ENCODE measurements at places on chromosomes 1 and 21.

GRCh38 chr1:106780806-106781569 lies 275.5 kb upstream of the PRMT6 start:
- DNase-seq: no peak

DNA sequence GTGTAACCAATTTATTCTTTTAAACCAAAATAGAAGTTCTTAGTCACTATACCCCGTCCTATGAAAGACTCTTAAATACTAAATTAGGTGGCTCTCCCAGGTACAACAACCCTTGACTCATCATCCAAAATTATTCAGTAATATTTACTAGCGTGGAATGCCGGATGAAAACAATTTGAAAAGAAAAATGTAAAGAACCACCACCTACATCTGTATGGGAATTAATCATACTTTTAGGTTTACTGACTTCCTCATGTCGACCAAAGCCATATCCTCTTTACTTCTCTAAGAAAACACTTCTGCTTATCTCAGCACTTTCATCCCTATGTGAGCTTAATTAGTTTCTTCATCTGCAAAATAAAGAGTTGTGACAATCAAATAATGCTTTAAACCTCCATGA lies 139.6 kb downstream of the AKT3 start:
- no peak for DNase-seq

- DNase-seq: no peak
These were observed 9.6 kb upstream of the RSBN1 start for GRCh38 chr1:113821916-113822315.

- no peak for DNase-seq
These were observed 51.7 kb upstream of the BARHL2 start for GRCh38 chr1:90768826-90769225.

DNA sequence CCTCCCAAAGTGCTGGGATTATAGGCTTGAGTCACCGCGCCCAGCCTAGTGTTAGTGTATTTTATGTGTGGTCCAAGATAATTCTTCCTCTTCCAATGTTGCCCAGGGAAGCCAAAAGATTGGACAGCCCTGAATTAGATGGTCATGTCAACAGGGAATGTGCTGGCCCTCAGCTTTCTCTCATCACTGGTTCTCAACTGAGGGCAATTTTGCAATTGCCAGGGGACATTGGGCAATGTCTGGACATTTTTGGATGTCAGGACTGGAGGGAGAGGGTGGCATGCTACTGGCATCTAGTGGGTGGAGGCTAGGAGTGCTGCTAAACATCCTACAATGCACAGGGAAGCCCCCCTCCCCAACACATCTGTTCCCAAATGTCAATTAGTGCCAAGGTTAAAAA lies 95.0 kb downstream of the LAMC2 start:
- DNase-seq: peak; percentile 95

- no peak for DNase-seq
These were observed 7.6 kb upstream of the OTUD7B start for GRCh38 chr1:150018165-150018564.

DNA sequence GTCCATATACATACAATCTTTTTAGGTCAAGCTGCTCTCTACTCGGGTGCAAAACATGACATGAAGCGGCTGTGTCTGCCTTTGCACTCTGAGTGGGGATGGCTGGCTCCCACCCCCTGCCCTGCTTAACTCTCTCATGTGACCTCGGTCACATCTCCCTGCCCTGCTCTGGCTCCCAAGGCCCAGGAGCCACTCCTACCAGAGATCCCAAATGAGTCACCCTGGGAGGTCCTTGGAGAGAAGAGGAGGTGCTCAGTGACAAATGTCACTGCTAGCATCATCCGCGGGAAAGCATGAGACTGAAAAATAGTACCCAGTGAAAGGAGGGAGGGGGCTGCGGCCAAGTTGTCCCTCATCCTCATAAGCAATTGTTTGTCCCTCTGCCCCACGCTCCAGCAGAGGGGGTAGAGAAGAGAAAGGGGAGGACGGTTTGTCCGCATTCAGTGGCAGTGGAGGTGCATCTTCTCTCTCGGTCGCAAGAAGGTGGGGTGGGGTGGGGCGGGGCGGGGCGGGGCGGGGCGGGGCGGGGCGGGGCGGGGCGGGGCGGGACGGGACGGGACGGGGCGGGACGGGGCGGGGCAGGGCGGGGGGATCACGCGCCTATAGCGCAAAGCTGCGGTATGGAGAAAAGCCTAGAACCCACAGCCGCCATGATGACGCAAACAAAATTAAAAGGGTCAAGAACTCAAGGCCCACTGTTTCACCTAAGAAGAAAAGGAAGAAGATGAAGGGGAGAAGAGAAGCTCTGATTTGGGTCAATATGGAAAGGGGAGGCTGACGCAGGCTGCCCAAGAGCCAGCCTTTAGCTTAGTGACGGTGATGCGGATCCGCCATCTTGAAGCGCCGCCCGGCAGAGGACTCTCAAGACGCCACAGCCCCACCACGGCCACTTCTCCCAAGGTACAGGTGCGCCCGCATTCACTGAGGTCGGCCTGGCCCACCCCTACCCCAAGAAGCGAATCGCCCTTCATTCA lies 66.2 kb downstream of the CD46 start:
- DNase-seq: no peak

DNA sequence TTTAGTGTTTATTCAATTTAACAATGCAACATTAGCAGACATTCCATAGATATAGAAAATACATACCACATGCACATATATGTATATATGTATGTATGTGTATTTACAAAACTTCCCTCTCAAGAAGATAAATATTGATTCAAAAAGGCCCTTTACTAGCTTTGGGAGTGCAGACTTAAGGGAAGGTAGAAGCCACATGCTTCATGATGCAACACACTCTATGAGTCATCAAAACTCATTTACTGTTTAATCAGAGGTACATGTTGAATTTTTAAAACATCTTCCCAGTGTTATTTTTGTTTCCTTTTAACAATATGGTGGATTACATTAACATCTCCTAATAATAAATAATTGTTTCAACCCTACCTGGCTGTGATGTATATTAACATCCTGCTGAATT lies 61.4 kb upstream of the KIRREL1 start:
- peak; percentile 53 for DNase-seq

- DNase-seq: peak; percentile 66
These were observed 141.7 kb upstream of the EDN2 start for GRCh38 chr1:41626146-41626545.

- peak; percentile 64 for DNase-seq
These were observed 150.2 kb downstream of the PRDM16 start for GRCh38 chr1:3219005-3219790.

DNA sequence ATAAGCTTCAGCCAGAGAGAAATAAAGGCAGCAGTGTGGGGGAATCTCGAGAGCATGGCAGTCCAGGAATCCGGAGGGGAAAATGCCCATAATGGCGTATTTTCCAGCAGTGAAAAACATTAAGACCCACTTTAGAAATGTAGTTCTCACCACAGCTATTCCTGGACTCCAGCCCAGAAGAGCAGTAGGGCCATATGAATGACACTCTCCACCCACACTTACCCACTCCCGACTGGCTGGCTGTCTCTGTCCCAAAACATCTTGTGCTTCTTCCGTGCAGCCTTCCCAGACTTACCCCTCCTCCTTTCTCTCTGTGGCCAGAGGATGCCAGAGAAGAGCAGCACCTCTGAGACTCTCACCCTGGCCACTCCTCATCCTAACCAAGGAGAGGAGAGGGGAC lies 56.4 kb downstream of the TRABD2B start:
- peak; percentile 77 for DNase-seq

DNA sequence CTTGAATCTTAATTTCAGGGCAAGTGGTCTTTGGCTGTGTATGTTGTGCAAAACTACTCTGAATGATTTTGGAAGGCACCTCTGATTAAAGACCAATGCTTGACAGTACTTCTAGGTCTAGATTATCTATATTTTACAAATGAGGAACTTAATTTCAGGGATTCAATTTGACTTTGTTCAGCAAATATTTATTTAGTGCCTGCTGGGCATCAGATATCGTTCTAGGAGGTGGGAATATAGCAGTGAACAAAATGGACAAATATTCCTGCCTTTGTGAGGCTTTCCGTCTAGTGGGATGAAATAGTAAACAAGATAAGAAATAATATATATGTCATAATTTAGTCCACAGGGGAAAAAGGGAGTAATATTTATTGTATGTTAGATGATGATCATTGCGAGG lies 4.7 kb downstream of the ZNF326 start:
- DNase-seq: no peak

DNA sequence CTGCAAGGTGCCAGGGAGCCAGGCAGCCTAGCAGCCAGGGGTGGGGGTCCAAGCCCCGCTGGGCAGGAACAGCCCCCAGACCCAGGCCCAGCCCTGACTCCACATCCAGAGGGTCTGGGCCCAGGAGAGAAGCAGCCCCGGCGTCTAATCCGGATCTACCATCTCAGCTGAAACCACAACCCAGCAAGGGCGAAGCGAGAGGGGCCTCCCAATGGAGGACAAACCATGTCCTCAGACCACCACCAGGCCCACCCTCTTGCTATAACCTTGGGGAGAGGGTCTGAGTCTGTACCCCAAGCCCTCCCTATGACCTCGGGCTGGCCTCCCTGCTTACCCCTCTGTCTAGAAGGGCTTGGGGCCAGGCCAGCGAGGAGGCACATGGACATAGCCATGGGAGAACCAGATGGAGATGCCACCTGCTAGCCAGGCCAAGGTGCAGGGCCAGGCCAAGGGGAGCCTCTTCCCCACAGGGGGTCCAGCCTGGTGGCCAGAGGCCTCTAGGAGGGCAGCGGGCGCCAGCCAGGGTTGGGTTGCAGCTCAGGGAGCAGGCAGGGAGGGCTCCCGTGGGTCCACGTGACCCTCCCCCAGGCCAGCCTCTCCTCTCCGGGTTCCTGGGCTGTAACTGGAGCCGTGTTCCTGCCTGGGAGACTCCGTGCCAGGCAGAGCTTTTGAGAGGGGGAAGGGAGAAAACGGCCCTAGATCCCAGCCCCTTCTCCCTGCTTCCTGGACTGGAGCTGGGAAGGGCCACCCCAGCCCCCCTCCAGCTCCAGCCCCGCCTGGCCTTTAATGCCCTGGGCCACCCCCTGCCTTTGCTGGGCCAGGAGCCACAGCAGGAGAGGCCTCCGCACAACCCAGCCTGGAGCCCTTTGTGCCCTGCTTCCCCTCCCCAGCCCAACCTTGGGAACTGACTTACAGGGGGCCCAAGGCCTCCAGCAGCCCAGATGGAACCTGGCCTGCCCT lies 2.5 kb downstream of the WNT9A start:
- peak; percentile 22 for DNase-seq

DNA sequence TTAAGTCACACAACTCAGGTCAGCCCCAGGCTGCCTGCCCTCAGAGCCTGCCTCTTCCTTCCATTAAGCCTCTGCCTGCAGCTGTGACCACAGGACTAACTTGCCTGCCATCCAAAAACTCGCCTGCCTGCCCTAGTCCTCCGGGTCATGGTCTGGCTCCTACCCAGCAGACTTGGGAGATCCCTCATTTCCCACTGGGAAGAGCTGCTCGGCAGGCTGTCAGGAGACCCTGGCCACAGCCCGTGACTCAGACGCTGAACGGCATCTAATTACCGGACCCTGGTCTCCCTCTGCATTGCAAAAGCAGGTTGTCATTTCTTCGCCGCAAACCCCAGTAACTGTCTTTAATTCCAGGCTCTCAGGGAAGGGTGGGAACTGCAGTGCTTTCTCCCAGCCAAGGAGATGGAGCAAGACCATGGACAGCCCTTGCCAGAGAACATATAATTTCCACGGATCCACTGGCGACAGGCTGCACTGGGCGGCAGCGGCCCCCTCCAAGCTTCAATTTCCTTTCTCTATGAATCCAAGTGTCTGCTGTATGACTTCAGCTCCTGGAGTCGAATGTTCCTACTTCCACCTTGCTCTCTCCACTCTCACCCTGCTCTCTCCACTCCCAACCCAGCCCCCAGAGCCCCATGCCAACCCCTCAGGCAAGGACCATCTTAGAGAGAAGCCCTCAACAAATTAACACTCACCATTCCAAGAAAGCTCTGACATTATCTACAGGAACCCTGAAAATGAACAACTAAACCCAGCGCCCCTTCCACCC lies 20.4 kb downstream of the OLFML2B start:
- no peak for DNase-seq

GRCh38 chr21:17777072-17777765 lies 41.9 kb downstream of the C21orf91 start:
- no peak for DNase-seq

- no peak for DNase-seq
These were observed 358.6 kb upstream of the CAMK1G start for GRCh38 chr1:209224886-209225285.

DNA sequence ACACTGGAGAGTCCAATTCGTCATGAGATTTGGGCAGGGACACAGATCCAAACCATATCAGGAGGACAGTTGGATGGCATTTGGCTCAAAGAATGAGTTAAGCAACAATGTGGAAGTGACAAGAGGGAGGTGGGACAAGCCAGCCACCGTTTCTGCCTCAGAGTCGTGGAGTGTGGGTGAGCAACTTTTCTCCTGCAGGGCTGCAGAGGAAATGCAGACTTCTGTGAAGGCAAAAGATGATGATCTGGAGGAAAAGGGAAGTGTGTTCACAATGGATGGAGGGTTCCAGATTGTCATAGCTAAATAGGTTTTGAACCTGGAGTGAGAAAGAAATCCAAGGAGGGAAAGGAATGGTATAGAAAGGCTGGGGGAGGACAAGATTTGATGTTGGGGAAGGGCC lies 16.4 kb upstream of the KANK4 start:
- DNase-seq: no peak

- no peak for DNase-seq
These were observed 5.1 kb upstream of the SYTL1 start for GRCh38 chr1:27336756-27337155.

DNA sequence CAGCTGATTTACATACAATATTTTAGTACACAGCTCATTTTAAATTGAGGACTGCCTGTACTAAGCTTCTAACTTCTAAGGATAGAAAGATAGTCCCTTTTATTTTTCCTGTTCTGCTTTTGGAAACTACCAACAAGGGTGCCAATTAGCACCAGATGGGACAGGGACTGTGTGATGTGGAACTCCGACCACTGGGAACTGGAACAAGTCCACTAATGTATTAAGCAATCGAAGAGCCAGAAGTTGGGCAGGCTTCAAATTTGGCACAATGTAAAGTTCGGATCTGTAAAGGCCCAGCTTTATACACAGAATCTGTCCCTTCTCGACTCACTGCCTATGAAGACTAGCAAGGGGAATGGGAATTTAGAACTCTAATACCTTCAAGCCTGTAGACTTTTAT lies 149.3 kb downstream of the ZC3H11B start:
- DNase-seq: no peak

DNA sequence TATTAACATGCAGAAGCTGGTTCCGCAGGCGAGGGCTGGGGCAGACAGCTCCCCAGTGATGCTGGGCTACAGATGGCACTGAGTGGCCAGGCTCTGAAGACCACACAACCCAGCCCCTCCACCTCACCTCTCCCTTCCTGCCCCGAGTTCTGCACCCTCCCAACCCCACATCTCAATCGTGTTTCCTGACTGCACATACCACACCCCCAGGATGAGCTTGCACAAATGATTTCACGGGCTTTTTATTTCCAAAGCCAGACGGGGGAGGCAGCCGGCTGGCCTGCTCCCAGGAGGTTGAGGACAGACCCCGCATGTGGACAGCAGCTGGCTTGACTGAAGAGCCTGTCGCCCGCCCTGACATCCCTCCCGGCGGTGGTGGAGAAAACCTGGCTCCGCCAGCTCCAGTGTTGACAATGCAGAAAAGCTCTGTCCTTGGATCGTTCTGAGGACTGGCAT lies 21.4 kb upstream of the ALDH4A1 start:
- DNase-seq: no peak
